ENCODE measurements at places on chromosomes 6 and 20.

DNA sequence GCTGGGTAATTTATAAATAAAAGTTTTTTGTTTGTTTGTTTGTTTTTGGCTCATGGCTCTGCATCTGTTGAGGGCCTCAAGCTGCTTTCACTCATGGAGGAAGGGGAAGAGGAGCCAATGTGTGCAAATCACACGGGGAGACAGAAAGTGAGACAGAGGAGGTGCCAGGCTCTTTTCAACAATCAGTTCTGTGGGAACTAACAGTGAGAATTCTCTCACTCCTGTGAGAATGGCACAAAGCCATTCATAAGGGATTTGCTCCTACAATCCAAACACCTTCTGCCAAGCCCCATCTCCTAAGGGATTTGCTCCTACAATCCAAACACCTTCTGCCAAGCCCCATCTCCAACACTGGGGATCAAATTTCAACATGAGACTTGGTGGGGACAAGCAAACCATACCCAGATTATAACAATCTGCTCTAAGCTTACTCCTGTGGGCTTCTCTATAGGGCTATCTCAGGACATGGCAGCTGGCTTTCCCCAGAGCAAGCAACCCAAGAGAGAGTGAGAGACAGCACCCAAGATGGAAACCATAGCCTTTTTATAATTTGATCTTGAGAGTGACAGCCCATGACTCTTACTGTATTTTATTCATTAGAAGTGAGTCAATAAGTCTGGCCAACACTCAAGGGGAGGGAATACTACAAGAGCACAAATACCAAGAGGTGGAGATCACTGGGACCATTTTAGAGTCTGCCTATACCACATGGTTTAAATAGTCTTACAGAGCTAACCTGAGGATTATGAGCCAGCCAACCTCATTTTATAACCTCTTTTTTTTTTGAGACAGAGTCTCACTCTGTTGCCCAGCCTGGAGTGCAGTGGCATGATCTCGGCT lies 22.8 kb upstream of the LRRC1 start:
- no peak for DNase-seq

DNA sequence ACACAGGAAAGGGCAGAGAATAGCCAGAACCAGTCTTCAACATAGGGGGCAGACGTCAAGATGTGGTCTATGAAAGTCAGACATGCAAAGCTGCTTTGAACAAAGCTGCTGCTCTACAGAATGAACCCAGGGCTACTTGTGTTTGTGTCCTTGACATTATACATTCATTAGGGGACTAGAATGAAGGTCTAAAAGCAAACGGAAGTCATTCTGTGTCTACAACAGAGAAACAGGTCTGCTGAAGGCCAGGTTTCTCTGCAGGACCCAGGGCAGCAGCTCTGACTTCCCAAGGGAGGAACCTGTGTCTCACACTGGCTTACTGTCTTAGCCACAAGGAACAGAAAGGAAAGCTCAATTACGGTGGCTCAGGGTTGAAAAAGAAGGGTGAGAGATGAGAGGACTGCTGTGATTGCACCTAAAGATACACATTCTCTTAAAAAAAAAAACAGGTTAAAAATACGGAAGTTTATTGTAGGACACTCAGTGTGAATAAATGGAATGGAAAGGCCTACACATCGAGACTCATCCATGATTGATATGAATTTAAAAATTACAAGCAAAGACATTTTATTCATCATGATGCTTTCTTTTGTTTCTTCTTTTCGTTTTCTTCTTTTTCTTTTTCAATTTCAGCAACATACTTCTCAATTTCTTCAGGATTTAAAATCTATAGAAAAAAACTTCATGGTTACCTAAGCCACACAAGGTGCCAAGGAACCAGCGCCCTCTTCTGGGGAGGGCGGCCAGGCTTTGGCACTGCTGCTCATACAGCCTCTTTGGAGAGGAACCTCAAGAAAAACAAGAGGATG lies 6.7 kb downstream of the PSMA7 start:
- DNase-seq = no peak

DNA sequence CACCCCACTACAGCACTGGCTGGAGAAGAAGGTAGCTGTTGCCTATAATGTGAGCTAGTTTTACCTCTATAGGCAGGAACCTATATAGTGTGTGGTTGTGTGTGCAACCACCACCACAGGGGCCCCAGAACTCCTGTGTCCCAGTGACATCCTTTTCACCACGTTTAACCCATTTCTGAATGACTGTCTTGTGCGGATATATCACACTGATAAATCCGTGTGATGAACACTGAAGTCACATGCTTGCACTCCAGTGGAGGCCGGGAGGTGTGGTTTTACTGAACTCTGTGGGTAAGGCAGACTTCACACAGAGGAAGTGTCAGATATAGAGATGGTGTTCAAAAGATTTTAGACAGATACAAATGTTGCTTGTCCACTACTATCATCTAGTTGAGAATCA lies 32.5 kb downstream of the SDHAF4 start:
- DNase-seq = no peak

DNA sequence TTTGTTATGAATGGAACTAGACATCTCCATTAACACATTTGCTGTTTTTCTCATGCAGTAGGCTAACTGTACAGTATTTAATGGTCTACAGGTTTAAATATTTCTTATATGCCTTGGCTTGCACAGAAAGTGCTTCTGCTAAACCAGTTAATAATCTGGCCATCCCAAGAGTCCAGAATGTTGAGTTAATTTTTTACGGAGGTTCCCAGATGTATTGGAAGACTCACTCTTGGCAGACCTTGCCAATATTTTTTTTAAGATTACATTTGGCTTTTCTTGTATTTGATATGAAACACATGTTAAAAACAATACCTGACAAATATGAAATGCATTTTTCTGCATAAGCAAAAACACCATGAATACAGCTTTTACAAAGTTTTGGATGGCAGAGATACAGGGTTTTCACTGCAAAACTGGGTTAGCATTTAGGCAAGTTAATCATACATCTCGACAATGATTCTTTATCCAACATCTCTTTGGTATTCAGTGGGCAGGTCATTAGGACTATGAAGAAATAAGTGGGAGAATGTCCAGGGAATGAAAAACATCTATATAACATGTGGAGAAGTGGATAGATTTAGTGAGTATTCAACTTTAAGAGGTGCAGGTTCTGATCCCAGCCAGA lies 94.0 kb downstream of the SGK1 start:
- no peak for DNase-seq

GRCh38 chr6:57216235-57217101 lies 5.6 kb downstream of the RAB23 start:
- DNase-seq = no peak

GRCh38 chr6:44052419-44053023 lies 74.7 kb downstream of the MRPL14 start:
- no peak for DNase-seq

DNA sequence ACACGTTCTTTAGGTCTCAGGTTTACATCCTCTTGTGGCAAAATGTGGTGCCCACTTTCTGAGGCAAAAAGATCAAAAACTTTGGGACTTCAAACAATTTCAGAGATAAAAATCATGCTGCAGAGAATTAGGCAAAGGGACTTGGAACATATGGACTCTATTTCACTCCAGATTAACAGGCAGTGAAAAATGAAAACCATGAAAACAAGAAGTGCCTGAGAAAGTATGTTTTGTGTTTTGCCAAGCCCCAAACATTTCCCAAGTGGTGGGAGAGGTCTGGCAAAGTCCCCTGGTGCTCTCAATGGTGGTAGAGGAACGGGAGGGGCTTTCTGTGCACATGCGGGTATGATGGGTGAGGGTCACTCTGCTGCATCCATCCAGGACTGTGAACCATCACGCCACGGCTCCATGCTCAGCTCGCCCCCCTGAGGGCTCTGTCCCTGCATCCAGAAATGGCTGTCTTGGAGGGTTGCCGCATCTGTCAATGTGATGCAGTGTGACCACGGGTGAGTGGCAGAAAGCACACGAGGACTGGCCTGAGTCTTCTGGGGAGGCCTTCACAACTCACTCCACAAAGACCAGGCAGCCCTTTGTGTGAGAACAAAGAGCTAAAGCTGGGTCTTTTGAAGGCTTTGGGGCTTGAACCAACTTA lies 43.2 kb upstream of the TBC1D7 start:
- no peak for DNase-seq

- DNase-seq = no peak
Measured at GRCh38 chr6:75761489-75761888, 12.4 kb downstream of the MYO6 start.

GRCh38 chr6:6270948-6271535 lies 49.4 kb downstream of the F13A1 start:
- no peak for DNase-seq

DNA sequence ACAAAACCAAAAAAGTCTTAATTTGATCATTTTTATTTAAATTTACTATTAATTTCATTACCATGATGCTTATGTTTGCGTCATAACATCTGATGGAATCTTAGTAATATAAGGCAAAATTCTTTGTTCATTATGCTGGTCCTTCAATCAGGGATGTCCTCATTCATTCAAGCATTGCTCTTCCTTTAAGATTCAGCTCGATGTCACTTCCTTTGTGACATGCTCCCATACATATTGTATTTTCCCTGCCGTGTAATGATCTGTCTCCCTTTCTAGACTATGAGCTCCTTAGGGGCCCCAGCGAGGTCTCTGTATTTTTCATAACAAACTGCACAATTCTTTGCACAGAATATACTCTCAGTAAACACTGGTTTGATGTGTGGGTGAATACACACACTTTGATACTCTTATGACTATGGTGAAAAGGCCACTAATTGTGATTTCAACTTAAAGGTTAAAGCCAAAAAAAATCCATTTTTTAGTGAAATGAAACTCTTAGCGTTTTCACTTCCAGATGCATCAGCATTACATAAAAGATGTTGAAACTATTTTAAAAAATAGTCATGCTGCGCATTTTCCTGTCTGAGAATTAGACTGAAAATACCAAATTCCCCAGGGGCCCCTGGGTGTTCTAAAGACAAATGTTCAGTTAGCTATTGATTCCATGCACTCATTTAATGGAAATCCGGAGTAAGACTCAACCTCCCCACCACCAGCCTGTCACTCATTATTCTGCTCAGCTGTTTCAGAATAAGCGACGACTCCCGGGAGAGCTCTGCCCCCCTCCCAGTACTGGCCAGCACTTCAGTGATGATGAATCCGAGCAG lies 169.7 kb downstream of the ATXN1 start:
- DNase-seq = no peak

- no peak for DNase-seq
Measured at GRCh38 chr20:44830523-44830922, 20.2 kb upstream of the RIMS4 start.

All from stimulated activated CD4-positive, alpha-beta T cell treated with anti-CD3 and anti-CD28 coated beads, Interleukin-12 subunit alpha, Interleukin-12 subunit beta, amount 100 ng/mL, for 24 hours (primary cell).